ENCODE measurements at places on chromosomes 5 and 9.
A peak's percentile ranks its signal among the peaks of the same experiment; 100 is the strongest.

DNA sequence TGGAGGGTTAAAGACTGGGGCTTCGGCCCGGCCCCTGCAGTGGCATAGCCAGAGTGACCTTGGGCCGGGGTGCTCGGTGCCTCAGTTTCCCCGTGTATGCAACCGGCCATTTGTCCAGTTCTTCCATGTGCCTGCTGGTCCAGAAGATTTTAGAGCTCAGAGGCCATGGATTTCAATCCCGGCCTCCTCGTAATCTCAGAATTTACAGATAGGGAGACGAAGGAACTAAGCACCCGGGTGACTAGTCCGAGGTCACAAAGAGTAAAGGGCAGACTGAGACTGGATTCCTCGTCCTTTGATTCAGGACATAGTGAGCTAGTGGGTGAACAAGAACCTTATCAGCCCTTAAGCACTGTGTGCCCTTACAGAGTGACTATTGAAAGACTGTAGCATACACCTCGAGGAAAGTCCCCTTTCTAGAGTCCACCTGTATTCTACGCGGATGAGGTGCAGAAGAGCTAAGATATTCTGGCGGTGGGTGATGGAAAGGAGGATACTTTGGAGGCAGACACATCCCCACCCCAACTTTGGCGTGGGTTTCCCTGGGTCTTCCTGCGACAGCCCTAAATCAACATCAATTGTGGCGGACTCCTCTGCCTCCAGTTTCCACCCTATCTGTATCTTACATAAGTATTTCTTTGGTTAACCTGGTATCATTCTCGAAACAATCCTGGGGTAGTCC lies 597 bp downstream of the SLC31A1 start:
- no peak for DNase-seq

- DNase-seq, result no peak
Observed at GRCh38 chr5:90231688-90232087, 177.9 kb downstream of the CETN3 start.

- DNase-seq, result no peak
Observed at GRCh38 chr9:76571288-76571687, 112.3 kb downstream of the GCNT1 start.

GRCh38 chr5:147055850-147056566 lies 177.5 kb upstream of the PPP2R2B start:
- no peak for DNase-seq

- no peak for DNase-seq
Observed at GRCh38 chr5:178280631-178281030, 48.0 kb upstream of the PHYKPL start.

DNA sequence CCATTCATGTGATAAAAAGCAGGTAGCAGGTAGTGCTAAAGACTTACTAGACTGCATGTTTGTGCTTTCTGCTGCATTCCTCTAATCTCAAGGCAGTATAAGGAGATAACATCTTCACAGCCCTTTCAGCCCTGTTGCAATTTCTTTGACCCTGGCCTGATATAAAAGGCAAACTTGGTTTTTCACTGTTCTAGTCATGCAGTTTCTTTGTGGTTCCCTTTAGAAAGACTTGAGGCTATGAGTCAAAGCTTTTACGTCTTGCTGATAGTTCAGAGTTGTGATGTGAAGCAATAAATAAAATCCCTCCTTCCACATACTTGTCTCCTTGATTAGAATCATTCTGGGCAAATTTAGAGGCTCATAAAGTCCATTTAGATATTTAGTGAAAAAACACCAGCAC lies 88.6 kb upstream of the CDKN2B start:
- DNase-seq, result no peak

GRCh38 chr5:173926359-173926758 lies 38.2 kb downstream of the CPEB4 start:
- DNase-seq, result no peak

GRCh38 chr5:151780348-151780747 lies 8.6 kb downstream of the G3BP1 start:
- no peak for DNase-seq

DNA sequence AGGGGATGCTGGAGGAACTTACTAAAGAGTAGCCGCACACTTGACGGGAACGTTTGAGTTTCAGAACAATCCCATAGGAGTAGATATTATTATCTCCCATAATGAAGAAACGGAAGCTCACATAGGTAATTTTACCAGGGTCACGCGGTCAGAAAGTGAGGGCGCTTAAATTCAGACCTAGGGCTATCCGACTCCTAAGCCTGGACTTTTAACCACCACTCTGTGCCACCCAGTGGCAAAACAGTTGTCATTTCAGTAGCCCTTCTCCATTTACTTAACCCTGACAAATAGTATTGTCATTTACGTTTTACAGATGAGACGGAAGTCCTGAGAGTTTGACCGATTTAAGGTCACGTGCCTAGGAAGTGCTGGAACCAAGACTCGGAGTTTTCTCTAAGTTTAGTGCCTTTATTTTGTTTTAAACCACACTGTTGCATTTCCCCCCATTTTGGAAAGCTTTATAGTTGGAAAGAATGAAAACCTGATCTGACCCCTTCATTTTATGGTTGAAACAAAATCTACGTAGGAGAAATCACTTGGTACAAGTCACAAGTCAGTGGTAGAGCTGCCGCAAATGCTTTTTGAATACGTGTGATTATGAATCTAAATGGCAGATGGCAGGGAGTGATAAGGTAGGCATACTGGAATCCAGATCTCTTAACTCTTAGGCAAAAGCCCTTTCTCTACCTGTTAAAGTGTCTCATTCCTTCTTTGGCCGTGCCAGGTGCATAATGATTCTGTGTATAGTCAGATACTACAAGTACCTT lies 650 bp downstream of the MRRF start:
- no peak for DNase-seq

DNA sequence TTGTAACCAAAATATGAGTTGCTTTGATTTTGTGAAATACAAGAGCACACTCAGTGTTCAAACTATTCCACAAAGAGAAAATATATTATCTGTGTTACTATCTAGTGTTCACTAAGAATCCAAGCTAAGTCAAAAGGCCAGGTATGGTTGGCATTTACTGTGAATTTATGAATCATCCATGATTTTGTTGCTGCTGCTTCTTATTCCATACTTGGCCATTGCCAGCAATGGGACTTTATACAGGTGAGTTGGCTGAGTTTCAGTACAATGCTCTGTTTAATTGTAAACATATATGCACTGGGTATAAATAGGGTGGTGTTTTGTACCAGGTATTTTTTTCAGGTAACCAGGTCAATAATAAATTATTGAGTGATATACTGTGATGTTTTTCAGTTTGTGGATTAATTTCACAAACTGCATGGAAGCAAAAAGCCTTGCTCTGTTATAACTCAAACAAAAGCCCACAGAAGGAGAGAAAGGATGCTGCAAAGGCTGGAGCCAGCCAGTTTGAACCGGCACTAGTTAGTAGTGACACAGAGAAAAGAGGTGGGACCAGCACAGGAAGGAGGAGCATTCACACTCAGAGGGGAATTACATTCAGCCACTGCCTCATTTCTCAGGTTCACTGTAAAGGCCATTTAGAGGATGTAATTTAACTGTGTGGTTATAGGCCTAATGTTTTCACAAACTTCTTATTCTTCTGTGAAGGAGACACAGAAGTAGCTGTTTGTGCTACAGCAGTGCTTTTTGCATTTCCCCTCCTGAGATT lies 381.8 kb downstream of the ADGRV1 start:
- peak; percentile 41 for DNase-seq

DNA sequence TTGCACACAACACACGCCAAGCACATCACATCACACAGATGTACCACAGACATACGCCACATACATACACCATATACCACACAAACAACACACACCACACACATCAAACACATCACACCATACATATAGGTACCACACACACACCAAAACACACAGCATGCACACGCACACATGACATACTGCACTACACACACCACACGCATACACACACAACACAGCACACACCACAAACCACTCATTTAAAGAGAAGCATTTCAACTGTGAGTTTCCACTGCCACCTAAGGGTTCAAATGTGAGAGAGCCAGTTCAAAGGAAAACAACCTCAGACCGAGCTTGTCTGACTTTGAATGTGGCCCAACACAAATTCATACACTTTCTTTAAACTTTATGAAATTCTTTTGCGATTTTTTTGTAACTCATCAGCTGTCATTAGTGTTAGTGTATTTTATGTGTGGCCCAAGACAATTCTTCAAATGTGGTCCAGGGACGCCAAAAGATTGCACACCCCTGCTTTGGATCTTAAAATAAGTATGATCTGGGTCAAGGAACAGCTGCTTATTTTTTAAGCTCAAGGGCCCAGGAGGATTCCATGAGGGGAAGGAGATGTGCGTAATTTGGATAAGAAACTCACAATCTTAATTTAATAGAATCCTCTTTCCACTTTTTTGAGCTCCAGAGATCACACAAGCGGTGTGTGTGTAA lies 494.6 kb downstream of the GADD45G start:
- no peak for DNase-seq

GRCh38 chr5:74310386-74310785 lies 330.1 kb downstream of the ENC1 start:
- no peak for DNase-seq

DNA sequence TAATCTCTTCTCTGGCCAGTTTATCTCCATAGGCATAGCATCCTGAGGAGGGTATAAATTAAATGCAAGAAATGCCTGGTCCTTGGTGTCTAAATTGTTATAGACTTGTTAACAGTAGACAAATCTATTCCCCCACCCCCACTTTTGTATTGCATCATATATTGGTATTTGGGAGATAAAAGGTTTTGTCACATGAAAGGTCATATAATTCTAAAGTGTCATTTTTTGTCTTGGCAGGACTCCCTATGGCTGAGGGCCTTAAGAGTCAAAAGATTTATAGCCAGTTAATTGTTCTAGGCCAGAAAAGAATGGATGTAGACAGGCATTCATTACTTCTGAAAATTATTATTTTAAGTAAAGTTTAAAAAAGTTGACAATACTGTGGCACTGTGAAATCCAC lies 90.3 kb upstream of the MOCS2 start:
- DNase-seq, result no peak

- DNase-seq, result no peak
Observed at GRCh38 chr5:135974021-135974600, 19.3 kb upstream of the LECT2 start.

GRCh38 chr5:13108265-13108664 lies 836.2 kb downstream of the DNAH5 start:
- no peak for DNase-seq

GRCh38 chr5:74966141-74967026 lies 86.0 kb downstream of the GCNT4 start:
- no peak for DNase-seq

GRCh38 chr5:10286162-10286861 lies 21.4 kb downstream of the CMBL start:
- DNase-seq, result no peak

DNA sequence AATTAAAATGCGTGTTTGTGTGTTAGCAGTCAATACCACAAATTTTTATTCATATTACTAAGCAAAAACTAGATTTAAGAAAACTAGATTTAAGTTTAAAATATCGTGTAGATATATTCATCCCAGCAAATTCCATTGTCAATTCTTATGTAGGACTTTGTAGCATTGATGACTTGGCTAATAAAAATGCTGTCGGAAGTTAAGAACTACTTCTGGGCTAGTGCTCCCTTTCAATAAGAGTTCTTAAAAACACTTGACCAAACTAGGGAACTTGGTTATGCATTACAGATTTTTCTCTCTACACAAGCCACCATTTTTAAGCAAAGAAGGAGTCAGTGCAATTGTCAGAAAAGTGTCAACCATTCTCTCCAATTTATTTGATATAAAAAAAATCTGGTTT lies 68.7 kb upstream of the RAD23B start:
- peak; percentile 4 for DNase-seq

DNA sequence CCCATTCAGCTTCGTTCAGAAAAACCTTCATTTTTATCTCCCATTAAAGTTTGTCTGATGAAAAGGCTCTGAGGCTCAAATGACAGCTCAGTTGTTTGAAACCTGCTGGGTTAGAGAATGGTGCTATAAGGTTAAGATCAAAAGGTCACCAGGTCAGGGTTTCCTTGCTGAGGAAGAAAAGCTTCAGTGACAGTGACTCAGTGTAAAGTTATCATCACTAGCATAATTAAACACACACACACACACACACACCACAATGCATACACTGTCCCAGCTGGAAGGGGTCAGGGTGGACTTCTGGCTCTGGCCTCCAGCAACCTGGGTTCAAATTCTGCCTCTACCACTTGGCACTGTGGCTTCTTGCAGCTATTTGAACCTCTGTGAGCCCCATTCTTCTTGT lies 281.1 kb downstream of the DOCK8 start:
- no peak for DNase-seq

DNA sequence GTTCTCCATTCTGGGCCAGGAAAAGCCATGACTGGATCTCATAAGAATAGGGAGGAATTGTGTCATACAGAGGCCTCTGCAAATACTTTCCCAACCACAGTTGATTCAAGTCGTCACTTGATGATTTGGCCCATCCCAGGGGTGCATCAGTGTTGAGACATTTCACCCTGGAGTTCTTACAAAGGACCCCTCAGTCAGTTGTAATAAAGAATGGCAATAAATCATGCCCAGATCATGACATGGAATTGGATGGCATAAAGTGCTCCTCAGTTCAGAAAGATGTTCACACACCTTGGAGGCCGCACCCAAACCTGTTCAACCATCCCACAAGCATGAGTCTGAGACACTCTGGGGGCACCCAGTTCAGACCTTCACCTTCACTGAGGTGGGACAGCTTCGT lies 168.1 kb downstream of the NR3C1 start:
- DNase-seq, result no peak

DNA sequence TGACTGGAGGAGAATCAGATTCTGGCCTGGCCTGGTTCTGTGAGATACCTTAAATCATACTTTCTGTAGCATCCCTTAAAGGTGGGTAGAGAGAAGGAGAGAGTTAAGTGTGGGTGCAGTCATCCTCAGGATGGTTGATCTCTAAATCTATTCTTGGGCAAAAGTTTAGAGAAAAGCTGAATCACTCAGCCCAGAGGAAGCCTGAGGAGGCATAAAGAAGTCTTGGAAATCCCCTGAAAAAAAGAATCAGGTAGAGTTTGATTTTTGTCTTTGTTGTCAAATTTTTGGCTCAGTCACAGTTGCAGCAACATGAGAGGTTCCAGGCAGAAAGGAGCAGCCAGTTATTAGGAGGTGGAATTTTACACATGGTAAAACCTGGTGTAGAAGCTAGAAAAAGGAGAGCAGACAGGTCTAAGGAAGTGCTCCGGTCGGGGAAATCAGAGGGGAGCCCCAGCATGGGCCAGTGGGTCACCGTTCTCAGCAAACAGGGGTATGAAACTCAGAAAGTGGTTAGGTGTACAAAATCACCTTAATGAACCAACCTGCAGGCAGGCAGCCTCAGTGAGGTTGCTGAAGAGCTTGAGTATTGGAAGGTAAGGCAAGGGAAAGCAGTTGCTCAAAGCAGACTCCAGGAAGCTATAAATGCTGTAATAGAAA lies 116.2 kb upstream of the CNTLN start:
- no peak for DNase-seq
